ENCODE measurements at places on chromosomes 16 and 17.

DNA sequence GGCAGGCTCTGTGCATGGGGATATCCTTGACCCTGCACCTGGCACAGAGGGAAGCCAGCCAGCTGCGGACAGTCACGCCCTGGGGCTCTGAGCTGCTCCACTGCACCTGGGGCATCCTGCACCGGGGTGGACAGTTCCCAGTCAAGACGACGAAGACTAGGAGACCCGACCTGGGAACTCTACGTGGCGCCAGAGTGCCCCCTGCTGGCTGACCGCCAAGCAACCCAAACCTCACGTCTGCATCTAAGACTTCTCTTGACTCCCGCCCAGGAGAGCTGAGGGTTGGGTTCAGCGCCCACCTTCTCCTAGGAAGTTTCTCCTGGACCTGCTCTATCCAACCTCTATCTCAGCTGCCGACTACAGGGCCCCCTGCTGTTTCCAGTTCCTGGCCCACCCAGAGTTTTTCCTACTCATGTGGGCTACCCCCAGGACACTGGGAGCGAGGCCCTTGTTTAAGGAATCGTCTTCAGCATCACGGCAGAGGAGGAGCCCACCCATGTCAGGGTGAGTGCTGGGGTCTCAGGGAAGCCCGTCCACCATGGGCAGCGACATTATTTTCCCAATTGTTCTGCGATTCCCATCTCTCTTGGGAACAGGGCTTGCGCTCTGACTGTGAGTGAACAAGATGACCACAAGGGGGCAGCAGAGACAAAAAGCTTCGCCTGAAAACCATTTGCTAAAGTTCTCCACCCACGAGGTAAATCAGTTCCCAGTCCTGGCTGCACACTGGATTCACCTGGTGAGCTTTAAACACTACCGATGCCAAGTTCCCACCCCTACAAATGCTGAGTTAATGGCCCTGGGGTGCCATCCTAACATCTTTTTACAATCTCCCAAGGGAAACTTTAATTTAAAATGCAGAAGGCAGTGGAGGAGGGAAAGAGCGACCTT lies 29.3 kb downstream of the TLE7 start:
- no peak for DNase-seq

DNA sequence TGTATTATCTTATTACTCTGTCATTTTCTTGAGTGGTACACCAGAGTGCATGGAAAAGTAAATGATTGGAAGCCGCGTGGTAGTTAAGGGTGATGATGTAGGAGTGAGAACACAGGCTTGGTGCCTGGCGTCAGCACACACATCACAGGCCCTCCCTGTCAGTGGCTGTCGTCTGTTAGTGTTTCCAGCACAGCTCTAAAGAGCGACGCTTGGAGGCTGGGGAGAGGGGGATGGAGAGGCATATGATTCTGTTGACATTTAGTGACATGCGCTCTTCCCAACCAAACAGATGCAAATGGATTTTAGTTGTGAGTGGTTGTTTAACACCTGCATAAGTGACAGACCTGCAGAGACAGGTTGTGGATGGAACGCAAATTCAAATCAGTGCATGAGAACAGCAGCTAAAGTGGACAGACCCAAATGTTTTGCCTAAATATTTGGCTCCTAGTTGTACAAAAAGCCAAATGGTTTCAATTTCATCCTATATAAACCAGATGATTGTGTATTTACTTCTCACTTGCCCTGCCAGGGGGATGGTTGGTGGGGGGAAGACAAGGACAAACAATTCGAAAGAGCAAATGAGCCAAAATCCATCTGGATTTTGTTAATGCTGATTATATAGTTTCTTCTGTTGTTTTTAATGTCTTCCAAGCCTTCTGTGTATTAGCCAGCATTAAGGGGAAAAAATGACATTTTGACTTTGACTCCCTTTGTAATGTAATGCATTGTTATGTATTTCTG lies 222.3 kb downstream of the WWOX start:
- DNase-seq, result no peak

DNA sequence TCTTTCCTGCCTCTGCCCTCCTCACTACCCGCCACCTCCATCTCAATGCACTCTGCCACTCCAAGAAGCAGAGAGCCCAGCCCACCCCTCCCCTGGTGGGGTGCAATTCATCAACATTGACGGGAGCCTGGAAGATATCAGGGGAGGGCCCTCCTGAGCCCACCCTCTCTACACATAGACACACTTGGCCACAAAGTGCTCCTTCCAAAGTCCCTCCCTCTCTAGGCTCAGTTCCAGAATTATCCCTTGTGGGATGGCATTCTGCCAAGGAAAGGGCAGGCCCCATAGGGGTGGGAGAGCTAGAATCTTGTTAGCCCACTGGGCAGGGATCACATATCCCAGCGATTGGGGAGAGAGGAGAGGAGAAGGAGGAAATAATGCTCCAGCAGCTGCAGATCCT lies 66.2 kb downstream of the TMEM132E start:
- no peak for DNase-seq

DNA sequence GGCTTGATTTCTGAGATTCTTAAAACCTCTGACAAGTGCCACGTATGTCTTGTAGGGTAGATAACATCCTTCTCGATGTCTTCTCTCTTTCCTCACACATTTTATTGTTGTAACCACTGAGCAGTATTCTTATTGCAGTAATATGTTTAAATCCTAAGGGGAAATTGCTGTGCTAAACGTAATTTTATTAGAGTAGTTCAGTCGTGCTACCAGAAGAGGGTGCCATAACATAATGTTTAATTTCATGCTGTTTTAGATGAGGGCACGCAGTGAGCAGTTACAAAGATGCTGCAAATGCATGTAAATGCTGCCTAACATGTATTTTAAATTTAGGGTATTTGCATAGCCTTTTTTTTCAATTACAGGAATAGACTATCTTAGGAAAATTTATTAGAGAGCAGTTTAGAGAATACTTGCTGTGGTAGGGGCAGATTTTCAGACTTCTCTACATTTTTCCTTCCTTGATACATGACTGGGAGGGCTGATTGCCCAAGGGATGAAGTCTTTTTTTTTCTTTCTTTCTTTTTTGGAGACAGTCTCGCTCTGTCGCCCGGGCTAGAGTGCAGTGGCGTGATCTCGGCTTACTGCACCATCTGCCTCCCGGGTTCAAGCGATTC lies 51.7 kb downstream of the GAN start:
- no peak for DNase-seq

- DNase-seq, result no peak
Measured at GRCh38 chr17:77442976-77443747, 302.4 kb downstream of the SEC14L1 start.

GRCh38 chr16:55915096-55915827 lies 40.1 kb upstream of the CES5A start:
- no peak for DNase-seq

GRCh38 chr17:45013021-45013997 lies 38.1 kb downstream of the DCAKD start:
- no peak for DNase-seq

DNA sequence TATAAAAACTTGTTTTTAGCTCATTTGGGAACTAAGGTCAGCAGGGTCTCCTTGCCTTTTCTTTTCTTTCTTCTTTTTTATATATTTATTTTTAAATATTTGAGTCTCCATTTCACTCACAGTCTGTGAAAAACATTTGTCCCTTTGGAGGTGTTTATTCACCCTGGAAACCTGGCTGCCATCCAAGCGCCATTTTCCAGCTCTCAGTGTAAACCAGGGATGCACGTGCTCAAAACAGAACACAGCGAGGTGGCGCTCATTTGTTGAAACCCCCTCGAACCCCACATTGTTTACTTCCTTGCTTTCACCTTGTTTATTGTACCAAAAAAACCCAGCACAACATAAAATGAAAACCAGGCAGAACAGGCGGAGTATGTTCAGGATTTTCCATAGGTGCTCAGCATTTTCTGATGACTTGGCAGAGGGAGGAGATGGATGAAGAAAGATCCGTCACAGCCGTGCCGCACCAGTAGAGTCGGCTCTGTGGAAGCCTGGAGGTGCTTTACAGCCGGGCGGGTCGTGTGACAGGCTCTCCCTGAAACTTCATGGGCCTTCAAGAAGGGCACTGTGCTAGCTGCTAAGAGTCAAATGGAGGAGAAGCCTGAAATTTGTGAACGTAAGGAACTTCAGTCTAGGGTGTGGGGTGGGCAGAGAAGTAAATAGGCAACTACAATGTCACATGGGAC lies 284.4 kb downstream of the FOXL1 start:
- DNase-seq, result no peak

GRCh38 chr17:44414394-44415155 lies 25.1 kb upstream of the ITGA2B start:
- DNase-seq, result no peak

DNA sequence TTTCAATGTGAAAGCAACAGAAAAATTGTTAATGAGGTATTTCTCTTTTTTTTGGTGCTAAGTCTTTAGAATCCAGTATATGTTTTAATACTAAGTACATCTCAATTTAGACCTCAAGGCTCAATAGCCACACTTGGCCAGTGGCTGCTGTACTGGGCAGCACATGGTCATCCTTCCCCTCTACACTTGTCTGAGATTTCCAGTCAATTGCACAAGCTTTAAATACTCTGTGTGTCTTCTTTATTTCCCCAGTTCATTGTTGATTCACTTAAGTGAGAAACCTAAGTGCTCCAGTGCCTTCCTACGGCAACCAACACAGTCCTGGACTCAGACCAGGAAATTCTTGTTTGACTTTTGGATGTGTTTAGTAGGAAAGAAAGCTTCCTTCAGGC lies 62.2 kb downstream of the TNRC6C start:
- DNase-seq, result no peak

GRCh38 chr16:57572978-57573728 lies 30.7 kb downstream of the ADGRG5 start:
- no peak for DNase-seq

- no peak for DNase-seq
Measured at GRCh38 chr17:77936881-77937280, 21.6 kb upstream of the TNRC6C start.

GRCh38 chr16:11256661-11257130 lies 692 bp upstream of the SOCS1 start:
- no peak for DNase-seq

DNA sequence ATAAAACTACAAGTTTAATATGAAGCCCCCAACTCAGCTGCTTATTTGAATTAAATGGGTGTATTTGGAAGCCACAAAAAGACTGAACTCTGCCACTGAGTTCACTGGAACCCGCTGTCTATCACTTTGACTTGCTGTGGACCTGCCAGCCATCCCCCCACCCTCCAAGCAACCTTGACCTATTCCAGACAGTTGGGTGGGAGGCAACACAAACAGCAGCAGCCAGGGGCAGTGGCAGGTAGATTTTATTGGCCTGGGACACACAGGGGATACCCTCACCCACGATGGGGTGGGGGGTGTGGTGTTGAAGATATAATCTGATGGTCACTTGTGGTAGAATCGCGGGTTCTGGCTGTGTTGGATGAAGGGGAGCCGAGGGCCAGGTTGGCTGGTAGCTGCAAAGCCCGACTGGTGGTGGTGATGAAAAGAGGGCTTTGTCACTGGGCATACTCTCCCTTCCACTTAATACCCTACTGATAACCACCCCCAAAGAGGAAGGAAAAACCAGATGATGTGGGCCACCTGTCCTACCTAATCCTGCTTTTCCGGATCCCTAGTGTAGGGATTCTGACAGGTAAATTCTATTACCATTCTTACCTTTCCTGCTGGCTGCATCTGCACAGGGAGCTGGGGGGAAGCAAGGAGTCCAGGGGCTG lies 2.6 kb downstream of the GPS2 start:
- no peak for DNase-seq

GRCh38 chr17:57255182-57255775 lies 1.0 kb upstream of the MSI2 start:
- no peak for DNase-seq

DNA sequence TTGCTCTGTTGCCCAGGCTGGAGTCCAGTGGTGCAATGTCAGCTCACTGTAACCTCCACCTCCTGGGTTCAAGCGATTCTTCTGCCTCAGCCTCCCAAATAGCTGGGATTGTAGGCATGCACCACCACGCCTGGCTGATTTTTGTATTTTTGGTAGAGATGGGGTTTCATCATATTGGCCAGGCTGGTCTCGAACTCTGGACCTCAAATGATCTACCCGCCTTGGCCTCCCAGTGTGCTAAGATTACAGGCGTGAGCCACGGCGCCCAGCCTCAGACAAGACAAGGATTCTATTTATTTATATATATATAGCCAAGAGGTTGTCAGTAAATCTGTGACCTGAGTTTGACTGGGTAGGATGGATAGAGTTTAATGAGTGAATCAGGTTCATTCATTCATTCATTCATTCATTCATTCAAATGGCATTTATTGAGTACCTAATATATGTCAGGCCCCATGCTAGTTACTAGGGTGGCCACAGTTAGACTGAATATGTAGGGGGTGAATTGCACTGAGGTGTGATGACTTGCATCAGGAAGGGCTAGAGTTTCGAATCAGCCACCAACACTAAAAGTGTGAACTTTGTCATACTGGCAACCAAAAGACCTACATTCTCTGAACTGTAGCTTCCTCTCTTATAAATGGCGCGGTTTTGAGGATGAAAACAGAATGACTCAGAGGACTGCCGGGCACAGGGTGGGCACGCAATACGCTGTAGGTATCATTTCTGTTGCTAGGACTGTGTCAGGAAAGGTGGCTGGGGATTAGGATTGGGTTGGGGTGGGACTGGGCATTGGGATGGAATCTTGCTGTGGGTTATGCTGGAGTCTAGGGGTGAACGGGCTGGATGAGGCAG lies 37.8 kb downstream of the ITGAE start:
- no peak for DNase-seq

DNA sequence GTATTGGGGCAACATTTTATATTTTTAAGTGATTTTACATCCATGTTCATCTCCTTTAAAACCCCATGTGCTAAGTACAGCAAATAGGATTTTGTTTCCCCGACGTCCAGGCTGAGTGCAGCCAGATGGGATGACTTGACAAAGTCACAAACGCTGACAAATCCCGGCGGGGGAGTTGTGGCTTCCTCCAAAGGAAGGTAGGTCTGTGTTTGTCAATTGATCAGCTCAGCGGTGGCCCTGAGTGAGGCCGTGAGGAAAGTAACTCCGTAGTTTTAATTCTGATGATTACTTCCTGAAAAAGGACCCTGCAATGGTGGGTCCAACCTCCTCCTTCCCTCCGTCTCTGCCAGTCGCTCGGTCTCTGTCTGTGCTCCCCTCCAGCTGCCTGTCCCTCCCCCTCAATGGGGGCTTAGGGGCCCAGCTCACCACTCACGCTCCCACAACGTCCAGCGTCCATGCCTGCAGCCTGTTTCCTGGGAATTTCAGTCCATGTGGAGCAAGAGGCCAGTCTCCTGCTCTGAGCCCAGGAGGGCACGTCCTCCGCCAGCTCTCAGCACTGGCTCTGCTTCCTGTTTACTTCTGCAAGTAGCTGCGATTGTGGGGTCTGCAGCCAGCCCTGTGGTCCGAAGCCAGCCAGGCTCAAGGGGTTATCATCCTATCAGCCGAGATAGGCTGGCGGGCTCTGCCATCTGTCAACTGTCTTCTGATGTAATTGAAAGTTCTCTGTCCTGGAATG lies 209.4 kb upstream of the FOXF1 start:
- no peak for DNase-seq

Measured in thoracic aorta (tissue), 2 donors.